ENCODE measurements at places on chromosomes 4 and X.

DNA sequence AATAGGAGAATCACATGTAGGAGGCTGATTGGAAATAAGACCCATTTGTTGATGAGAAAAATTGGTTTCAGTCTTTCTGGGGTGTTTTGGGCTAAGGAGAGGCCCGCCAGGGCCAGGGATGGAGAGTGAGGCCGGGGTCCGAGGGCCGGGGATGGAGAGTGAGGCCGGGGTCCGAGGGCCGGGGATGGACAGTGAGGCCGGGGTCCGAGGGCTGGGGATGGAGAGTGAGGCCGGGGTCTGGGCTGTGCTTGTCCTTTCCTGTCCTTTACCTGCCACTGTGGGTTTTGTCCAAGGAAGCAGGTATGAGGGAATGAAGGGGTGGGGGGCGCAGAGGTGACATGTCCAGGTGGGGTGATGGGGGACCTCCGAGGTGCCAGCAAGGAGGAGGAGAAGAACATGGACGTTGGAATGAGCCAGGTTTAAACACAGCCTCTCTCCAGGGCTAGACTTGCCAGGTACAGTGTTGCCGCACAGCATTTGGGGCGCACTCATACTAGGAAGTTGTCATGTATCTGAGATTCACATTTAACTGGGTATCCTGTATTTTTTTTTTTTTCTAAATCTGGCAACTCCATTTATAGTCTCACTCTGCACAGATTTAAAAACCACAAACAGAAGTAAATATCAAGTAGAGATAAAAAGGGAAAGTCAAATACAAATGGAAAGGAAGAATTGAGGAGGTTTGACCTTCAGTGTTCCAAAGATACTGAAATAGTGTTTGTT lies 8.8 kb downstream of the RGS12 start:
- DNase-seq: no peak

DNA sequence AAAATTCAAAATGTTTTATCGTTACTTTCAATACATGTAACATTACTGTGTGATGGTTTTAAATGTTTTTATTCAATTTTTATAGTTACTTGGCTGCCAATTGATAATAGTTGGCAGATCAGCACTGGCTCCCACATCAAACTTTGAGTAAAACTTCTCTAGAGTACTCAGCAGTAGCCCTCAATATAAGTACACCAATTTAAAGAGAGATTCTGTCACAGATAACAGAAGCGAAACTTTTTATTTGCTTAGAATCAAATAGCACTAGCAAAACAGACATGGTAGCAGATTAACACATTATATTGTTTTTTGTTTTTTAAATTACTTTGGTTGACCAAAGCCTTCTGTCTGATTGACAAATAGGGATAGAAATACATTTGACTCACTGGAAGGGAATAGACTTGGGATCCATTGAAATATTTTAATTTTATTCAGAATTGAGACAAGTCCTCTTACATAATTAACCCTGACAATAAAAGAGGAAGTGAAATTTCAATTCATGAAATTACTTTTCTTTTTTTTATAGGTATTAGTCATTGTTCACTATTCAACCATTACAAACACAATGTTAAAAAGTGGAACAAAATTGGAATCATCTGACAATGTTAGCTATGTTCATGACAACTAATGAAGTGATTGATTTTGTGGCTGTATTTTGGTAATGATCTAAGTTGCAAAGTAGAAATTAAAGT lies 554.9 kb downstream of the KLHL4 start:
- DNase-seq: no peak

GRCh38 chr4:99816545-99817308 lies at the start of gene DAPP1:
Gene DAPP1 (plus strand): TSS chr4:99816827. CDS start chr4:99816914, 87 bp downstream.
- no peak for DNase-seq

- no peak for DNase-seq
Observed at GRCh38 chrX:40644176-40644575, 3.2 kb downstream of the CXorf38 start.

DNA sequence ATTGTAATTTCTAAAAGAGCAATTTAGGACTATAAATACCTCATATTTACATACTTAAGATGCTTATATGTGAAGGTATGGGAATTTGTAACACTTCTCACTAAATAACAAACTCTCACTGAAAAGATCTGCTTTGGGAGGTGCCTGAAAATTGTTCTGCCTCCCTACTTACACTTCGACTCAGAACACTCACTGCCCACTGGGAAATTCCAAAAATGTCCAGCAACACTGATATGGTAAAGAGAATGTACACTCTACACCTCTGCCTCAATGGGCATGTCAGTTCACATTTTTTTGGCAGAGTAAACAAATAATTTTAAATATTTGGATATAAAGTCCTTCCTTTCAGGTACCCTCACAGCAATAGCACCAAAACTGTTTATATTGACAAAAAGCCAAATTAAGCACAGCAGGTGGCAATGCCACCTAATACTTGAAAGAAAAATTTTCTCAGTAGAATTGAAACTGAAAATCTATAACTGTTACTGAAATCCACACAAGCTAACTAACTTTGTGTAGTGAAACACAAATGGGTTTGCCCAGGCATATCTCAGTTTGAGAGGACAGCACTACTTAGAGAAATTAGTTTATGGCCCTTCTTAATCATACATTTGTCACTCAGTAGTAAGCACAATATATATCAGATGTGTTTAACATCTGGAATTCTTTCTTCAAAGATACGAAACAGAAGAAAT lies 67.1 kb downstream of the PRDM5 start:
- DNase-seq: no peak

DNA sequence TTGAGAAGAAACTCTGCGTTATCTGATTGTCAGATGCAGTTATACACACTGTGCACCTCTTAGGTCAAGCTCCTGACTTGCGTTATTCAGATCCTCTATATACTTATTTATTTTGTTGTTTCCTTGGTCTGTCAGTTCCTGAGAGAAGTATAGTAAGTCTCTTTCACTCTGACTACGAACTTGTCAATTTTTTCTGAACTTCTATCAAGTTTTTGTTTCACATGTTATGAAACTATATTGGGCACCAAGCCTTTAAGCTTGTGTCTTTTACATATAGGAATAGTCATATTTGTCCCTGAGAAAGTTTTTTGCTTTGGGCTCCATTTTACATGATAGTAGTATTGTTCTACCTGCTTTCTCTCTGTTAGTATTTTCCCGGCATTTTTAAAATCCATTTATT lies 31.7 kb downstream of the ZNF275 start:
- no peak for DNase-seq

GRCh38 chr4:1869530-1870327 lies 1.5 kb upstream of the NSD2 start:
- no peak for DNase-seq

DNA sequence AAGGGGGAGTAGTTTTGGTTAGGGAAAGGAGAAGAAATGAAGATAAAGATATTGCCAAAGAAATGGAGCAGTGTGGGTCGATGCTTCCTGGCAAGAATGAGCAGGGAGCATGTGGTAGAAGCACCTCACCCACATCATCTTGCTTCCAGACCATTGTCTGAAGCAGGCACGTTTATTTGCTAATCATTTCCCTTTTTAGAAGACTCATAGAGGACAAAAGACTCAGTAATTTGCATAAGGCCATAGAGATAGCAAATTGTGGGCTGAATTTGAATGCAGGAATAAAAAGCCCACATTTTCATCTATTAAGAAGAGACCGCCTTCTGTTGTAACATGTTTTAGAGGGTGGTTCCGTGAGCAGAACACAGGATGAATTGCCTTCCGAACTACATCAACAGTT lies 275.2 kb upstream of the FAT4 start:
- no peak for DNase-seq

GRCh38 chrX:113726466-113726865 lies 857.4 kb upstream of the HTR2C start:
- DNase-seq: no peak

DNA sequence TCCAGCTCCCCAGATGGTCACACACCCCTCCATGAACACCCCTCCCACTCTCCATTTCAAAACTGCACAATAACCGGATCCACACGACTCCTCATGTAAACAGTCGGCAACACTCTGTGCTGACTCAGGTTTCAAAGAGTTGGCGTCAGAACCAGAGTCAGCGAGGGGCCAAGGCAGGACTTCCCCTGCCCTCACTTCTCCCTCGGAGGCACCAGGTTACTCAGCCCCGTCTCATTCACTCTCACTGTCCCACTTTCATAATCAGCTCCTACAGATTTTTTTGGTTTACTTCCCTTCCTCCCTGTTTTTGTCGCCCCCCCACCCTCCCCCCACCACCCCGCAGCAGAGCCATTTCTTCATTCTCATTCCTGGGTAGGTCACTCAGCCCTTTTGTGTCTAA lies 2.7 kb upstream of the TIMP1 start:
- DNase-seq: no peak

- DNase-seq: no peak
Observed at GRCh38 chr4:81922313-81922712, 450.6 kb upstream of the RASGEF1B start.

GRCh38 chr4:83248486-83248885 lies 36.1 kb downstream of the COQ2 start:
- no peak for DNase-seq

DNA sequence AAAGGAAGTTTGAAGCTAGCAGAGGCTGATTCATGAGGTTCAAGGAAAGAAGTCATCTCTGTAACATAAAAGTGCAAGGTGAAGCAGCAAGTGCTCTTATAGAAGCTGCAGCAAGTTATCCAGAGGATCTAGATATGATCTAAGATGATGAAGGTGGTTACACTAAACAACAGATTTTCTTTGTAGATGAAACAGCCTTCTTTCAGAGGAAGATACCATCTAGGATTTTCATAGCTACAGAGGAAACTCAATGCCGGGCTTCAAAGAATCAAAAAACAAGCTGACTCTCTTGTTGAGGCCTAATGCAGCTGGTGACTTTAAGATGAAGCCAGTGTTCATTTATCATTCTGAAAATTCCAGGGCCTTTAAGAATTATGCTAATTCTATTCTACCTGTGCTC lies 28.8 kb downstream of the NR0B1 start:
- no peak for DNase-seq

DNA sequence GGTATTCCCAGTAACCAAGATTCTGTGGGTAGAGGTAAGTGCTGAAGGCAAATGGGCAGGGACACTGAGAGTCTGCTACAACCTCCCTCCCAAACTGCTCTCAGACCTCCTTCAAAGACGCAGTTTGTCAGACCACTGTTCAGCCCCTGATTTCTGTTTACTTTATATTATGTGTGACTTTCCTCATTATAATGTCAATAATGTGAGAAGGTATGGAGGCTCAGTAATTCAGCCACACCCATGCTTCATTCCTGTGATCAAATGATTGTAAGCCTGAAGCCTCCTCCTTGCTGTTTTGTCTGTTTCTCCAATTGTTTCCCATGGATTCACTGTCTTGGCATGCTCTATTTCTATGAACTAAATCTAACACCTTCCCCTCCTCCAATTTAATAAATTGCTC lies 75.6 kb downstream of the SYTL5 start:
- DNase-seq: no peak

DNA sequence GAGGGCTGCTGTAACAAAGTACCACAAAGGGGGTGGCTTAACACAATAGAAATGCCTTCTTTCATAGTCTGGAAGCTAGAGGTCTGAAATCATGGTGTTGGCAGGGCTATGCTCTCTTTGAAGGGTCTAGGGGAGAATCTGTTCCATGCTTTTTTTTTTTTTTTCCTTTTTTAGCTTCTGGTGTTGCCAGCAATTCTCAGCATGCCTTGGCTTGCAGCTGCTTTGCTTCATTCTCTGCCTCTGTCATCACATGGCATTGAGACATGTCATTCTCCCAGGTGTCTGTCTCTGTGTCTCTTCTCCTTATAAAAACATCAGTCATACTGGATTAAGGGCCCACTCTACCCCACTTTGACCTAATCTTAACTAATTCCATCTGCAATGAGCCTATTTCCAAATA lies 78.6 kb upstream of the BOD1L1 start:
- no peak for DNase-seq

- DNase-seq: no peak
Observed at GRCh38 chrX:32745323-32745722, 466.0 kb downstream of the DMD start.

DNA sequence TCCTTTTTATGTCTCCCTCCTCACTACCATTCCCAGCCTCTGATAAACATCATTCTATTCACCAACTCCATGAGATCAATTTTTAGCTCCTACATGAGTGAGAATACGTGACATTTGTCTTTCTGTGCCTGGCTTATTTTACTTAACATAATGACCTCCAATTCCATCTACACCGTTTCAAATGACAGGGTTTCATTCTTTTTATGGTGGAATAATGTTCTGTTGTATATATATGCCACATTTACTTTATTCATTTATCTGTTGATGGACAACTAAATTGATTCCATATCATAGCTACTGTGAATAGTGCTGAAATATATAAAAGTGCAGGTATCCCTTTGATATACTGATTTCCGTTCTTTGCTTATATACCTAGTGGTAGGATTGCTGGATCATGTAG lies 503.9 kb downstream of the SMARCA1 start:
- no peak for DNase-seq

DNA sequence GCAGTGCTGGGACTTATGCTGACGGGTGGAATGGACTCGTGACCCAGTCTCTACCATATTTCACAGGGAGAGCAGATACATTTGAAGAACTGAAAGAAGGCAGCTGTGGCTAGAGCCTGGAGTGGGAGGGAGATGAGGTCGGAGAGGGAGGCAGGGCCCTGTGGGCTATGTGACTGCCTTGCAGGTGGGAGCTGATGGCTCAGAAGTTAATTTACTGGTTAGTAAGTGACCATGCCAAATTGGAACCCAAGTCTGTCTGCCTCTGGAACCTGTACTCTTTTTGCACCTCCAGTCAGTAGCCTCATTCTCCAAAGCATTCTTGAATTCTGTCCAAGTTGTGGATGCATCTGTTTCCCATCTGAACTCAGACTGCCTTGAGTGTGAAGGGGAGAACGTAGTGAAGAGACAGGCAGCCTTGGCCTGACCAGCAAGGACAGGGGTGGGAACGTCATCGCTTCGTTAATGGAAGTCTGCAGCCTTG lies 92.3 kb downstream of the REPS2 start:
- no peak for DNase-seq

- no peak for DNase-seq
Observed at GRCh38 chr4:87901422-87901992, 68.7 kb downstream of the MEPE start.

DNA sequence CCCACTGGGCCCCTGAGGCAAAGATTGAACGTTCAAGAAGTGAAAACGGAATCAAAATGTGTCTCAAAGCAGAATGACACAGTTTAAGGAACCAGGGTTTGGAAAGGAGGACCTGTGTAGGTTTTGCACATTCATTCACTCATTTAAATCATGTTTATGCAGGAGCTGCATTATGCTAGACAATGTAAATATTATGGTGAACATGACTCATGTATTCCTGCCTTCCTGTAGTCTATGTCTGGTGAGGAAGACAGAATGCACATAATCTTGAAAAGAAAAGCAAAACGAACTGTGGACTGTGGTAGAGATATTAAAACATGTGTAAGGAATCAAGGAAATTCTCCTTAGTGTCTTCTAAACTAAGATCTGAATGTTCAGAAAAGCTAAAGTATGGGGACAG lies 311.8 kb upstream of the SMIM31 start:
- DNase-seq: no peak

- no peak for DNase-seq
Observed at GRCh38 chr4:41820473-41820872, 71.9 kb upstream of the PHOX2B start.
